ENCODE measurements at places on chromosomes 5 and 9.

DNA sequence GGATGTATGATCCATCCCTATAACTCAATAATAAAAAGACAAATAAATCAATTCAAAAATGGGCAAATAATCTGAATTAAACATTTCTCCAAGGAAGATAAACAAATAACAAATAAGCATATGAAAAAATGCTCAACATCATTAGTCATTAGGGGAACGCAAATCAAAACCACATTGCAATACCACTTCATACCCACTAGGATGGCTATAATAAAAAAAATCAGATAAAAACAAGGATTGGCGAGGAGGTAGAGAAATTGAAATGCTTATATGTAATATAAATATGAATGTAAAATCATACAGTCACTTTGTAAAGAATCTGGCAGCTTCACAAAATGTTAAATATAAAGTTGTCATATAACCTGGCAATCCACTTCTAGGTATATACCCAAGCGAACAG lies 52.3 kb upstream of the TBCA start:
- DNase-seq = no peak

GRCh38 chr9:95023217-95024003 lies 294.1 kb downstream of the FANCC start:
- no peak for DNase-seq

- DNase-seq = no peak
Observed at GRCh38 chr5:80695666-80696065, 40.9 kb upstream of the DHFR start.

DNA sequence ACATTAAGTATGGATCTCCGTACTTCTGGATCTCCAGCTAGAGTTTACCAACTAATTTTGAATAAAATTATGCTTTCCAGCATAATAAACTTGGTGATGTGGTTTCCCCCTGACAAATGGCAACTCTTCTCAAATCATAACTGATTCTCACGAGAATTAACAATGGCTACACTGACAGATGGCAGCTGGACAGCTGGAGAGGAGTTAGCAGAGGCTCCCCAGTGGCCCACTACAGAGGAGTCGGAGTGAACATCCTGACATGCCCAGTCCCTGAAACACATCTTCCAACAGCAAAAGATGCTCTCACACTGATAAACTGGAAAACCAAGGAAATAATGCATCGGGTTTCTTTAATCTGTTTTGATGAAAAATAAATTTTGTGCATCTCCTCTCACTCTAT lies 239.6 kb downstream of the MAN2A1 start:
- DNase-seq = no peak

- no peak for DNase-seq
Observed at GRCh38 chr9:132146039-132146438, 15.8 kb upstream of the NTNG2 start.

GRCh38 chr9:128724744-128725211 lies 851 bp upstream of the ZDHHC12 start:
- peak; percentile 48 for DNase-seq
